HS-27A (cell line): ENCODE measurements at places on chromosomes 11 and 22.
A peak's percentile ranks its signal among the peaks of the same experiment; 100 is the strongest.

- no peak for DNase-seq
Observed at GRCh38 chr11:73321604-73322381, 13.7 kb downstream of the ARHGEF17 start.

GRCh38 chr22:36226189-36226588, 13.1 kb downstream of the APOL2 start:
- no peak for DNase-seq

GRCh38 chr11:128508770-128509510, 78.4 kb downstream of the ETS1 start:
- DNase-seq = no peak

DNA sequence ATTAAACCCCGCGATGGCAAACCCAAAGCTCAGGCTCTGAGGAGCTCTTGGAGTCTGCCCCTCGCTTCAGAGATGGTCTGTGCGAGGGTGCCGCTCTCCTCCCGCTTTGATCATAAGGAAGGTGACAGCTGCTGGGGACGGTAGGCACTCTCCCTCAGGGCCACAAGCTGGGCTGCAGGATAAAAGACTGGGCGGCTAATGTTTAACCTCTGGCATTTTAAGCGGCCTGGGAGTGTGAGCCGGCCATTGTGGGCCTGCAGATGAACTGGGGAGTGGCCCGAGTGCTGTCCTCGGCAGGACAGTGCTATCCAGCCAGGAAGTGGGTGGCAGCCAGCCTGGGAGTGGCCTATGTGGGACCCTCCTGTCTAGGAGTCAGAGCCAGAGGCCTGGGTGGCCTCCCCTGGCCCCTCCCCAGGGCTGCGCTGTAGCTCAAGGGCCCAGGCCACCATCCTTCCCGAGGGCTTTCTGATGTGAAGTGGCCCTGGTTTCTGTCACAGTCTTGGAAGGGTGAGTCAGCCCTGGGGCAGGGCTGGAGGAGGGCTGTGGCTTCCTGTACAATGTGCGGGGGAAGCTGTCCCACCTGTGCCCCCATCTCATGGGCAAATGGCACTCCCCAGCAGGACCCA, 58.7 kb upstream of the PRODH start:
- no peak for DNase-seq

- no peak for DNase-seq
Observed at GRCh38 chr11:63564056-63564774, 1.0 kb upstream of the PLAAT2 start.

DNA sequence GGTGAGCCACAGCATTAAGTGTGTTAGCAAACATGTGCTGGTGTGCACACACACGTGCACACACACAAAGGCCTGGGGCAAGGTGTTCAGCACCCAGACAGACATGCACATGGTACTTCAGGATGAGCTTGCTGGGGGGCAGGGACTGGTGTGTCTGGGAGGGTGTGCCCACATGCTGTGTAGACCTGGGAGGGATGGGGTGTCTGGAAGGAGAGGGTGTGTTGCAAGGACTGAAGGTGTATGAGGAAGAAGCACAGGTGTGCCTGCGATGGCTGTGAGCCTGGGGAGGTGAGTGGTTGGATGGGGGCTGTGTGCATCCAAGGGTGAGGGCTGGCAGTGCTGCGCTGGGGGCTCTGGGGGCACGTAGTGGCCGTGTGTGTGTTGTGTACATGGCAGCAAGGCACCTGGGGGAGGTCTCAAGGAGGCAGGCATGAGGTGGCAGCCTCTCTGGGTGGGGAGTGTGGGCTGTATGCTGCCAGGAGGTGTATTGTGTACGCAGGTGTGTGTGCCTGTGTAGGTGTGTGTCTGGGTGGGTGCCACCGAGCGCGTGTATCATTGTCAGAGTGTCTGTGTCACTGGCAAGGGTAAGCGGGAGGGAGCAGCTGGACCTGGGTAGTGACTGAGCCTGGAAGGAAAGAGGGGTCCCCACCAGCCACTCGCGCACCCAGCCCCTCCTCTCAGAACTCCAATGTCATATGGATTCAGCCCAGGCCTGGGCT, 2.2 kb downstream of the NRXN2 start:
- no peak for DNase-seq

- no peak for DNase-seq
Observed at GRCh38 chr11:70592641-70593165, 194.4 kb downstream of the CTTN start.

DNA sequence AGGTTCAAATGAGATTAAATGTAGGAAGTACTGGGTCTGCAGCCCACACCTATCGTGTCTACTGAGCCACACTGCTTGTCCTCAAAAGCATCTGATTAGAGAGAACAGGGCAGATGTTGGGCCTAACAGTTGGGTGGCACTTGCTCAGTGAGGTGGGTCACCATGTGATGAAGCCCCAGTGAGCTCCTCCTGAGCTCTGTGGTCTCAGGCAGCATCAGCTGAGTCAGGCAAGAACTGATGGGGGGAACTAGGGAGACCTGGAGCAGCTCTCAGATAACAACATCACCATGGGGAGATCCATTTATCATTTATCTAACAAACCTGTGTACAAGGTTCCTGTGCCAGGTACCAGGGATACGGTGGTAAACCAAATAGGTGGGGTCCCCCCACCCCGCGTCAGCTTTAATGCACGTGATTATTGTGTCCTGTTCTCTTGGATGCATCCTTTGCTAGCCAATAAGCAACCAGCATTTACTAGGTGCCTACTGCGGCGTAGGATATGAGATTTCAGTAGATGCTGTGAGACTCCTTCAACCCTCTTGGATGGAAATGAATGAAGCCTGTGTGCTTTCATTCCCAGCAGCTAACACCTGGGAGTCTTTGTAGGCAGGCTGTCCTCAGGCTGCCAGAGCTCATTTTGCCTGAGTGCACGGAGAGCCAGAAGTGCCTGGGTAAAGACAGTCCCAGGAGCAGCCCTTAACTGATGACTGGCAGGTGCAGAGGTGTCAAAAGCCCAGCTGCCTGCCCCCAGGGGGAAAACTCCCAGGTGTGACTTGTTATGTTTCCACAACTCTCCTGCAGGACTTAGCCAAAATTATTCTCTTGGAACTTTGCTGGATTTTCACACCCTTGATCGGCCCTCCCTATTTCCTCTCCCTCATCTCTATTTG, 73.6 kb upstream of the NARS2 start:
- no peak for DNase-seq

DNA sequence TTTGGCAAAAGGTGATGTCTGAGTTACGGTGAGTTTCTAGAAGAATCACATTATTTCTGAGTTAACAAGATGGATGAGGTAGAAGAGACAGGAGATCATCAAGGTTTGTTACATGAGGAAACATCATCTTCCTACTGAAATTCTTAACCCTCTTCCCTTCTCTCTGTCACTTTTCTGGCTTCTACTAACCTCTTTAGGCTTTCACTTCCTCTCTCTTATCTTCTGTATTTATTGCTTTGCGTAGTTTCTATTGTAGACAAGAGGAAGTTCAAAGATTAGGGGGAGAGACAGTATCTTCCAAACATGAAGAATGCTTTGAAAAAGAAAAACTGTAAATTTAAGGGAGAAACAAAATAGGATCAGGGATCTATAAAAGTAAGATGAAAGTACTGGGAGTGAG, 75.4 kb downstream of the TRPC6 start:
- no peak for DNase-seq

DNA sequence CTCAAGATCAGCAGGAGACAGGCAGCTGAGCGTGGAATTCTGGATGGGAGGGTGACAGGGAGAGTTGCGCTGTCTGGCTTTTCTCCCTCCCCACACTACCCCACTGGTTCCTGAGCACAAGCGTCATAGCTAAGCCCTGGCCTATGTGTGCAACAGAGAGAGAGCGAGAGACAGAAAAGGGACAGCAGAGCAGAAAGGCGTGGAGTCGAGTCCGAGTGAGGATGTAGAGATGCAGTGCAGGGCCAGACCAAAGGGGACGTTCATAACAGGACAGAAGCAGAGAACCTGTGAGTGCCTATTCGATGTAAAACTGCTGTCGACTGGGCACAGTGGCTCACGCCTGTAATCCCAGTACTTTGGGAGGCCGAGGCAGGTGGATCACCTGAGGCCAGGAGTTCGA, 94.0 kb upstream of the TMEM45B start:
- DNase-seq = no peak

- DNase-seq = no peak
Observed at GRCh38 chr11:91247009-91247735, 977.4 kb upstream of the FAT3 start.

DNA sequence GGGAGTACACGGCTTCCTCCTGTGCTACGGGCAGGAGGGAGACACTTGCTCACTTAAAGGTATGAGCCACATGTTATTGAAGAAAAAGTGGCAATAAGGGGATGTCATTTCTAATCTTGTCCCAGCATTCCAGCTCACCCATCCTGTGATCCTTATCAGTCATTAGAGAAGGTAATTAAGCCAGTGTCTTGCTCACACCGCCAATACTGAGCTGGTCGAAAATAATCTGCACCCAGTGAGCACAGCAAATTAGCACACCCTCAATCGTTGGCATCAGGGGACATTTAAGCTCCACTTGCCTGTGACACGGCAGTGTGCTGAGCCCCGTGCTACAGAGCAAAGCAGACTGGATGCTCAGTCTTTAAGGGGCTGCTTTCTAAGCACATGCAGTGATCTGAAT, 510.7 kb downstream of the OPCML start:
- DNase-seq = no peak

DNA sequence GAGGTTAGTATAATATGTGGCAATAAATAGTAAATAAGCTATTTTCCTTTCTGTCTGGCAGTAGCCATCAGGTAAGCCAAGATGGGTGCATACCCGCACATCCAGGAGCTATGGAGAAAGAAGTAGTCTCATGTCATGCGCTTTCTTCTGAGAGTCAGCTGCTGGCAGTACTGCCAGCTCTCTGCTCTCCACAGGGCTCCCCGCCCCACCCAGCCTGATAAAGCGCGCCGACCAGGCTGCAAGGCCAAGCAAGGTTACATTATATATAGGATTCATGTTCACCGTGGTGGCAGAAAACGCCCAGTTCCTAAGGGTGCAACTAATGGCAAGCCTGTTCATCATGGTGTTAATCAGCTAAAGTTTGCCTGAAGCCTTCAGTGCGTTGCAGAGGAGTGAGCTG, 126.2 kb downstream of the ATG16L2 start:
- DNase-seq = no peak

GRCh38 chr11:19929147-19929546, 216.5 kb downstream of the NAV2 start:
- DNase-seq = no peak

GRCh38 chr11:75652936-75653335, 15.9 kb downstream of the MAP6 start:
- no peak for DNase-seq

GRCh38 chr11:31676280-31676982, 134.7 kb downstream of the PAX6 start:
- DNase-seq = no peak

- no peak for DNase-seq
Observed at GRCh38 chr11:119974051-119974450, 163.9 kb downstream of the TRIM29 start.

- no peak for DNase-seq
Observed at GRCh38 chr11:10324474-10324873, 19.6 kb downstream of the ADM start.

- no peak for DNase-seq
Observed at GRCh38 chr11:76277298-76278175, 71.2 kb upstream of the WNT11 start.

DNA sequence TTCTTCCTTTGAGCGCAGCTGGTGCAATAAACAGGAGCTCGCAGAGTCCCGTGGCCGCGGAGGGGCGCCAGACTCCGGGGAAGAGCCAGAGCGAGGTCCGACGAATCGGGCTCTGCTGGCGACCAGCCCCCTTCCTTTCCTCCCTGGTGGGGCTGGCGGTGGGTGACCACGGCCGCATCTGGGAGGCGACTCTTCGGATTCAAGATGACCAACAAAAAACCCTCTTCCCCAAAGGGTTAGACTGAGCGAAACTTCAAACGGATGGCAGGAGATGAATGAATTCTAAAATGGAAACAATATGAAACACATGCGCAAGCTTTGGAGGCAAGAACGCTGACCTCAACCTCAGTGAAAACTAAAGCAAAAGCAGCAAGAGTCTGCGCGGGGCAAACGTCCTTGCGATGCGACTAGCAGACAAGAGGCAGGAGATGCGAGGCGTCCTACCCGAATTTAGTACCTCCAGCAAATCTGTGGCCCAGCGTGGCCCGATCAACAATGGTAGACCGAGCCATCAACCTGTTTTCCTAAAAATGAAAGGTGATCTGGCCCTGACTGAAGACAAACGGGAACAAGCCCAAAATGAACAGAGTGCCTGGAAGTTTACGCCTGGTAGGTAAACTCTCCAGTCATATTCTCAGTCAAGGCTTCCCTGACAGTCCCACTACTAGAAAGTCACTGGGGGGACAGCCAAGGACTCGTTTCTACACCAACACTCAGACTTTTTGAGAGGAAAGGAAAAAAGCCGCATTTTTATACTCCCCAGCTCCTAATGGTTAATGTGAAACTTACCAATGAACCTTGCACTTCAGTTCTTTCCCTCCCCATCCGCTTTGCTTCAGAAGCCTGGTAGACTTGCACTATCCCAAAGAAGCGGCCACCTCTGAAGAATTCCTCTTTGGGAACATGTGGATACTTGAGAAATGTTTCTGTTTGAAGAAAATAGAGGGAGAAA, 11.6 kb downstream of the MMP3 start:
- no peak for DNase-seq

DNA sequence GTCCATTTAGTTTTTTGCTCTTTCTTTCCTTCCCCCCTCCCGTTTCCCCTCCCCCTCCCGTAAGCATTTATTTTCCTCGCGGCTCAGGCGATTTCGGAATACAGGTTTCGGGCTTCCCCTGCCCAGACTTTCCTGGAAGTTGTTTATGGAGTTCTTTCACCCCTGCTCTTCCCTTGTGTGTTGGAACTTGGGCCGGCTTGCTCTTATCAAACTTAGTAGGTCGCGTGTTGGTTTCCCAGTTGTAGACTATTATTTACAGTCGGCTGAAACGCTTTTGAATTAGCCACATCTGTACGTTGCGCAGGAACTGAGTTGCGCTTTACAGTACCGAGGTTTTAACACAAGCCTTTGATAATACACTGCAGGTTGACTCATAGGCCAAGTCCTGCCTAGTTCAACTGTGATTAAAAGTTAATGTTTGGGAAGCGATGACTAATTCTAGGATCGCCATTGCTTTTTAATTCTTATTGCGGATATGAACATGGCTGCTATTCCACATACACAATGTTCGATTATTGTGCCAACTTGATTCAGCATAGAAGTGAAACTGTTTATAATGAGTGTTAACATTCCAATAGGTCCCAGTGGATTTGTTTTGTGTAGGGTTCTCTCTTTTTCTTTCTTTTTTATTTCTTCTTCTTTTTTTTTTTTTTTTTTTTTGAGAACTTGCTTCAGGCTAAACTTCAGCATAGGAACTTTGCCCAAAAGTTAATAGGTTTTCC, 1.7 kb downstream of the YAP1 start:
- DNase-seq = peak; percentile 68

GRCh38 chr11:35324981-35325380, 94.4 kb downstream of the SLC1A2 start:
- DNase-seq = no peak
